COLO829 (cell line): ENCODE measurements at places on chromosomes 1 and 21.

DNA sequence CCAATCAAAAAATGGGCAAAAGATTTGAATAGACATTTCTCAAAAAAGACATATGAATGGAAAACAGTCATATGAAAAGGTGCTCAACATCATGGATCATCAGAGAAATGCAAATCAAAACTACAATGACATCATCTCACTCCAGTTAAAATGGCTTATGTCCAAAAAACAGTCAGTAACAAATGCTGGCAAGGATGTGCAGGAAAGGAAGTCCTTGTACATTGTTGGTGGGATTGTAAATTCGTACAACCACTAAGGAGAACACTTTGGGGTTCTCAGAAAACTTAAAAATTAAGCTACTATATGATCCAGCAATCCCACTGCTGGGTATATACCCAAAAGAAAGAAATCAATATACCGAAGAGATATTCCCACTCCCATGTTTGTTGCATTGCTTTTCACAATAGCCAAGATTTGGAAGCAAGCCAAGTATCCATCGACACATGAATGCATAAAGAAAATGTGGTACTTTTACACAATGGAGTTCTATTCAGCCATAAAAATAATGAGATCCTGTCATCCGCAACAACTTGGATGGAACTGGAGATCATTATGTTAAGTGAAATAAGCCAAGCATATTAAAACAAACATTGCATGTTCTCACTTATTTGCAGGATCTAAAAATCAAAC, 17.9 kb downstream of the GBP5 start:
- no peak for DNase-seq

DNA sequence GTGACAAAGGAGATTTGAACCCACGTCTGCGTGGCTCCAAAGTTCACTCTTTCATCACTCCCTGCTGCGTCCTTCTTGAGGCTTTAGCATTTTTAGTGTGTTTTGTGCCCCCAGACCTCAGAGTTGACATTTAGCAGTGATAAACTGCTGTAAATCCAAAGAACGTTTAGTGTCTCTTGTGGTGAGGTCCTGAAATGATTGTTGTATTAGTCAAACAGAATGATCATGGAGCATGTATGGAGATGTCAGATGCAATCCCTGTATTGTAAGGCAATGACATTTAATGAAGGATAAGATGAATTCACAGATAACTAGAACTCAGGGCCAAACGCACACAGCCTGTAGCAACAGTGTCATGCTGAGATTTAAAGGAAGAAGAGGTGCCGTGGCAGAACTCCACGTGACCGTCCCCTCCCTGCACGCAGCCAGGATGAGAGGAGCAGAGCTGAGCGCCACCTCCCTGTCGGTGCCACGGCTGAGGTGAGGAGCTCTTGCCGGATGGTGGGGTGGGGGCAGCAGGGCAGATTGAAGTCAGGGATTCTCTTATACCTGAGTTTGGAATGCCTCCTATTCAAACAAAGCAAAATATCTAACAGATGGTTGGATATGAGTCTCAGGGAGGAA, 30.1 kb downstream of the NTPCR start:
- no peak for DNase-seq

DNA sequence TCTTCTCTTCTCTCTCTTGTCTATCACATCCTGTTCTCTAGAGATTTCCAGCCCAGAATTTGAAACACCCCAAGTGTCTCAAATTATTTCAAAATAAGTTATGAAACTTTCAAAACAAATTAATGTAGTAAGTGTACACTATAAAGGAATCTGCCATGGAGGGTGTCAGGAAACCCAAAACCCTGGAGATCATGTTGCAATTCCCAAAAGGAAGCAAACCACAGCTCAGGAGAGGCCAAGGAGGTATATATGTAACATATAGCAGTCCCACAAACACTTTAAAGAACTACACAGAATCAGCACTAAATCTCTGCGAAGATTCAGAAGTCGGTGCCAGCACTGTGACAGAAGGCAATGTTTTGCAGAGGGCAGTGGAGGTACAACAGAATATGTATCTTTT, 26.6 kb downstream of the PTPN14 start:
- no peak for DNase-seq

- DNase-seq, result no peak
These were observed 468.7 kb upstream of the B3GALT2 start for GRCh38 chr1:193654951-193655735.
